ENCODE measurements at places on chromosomes 3 and 15.

DNA sequence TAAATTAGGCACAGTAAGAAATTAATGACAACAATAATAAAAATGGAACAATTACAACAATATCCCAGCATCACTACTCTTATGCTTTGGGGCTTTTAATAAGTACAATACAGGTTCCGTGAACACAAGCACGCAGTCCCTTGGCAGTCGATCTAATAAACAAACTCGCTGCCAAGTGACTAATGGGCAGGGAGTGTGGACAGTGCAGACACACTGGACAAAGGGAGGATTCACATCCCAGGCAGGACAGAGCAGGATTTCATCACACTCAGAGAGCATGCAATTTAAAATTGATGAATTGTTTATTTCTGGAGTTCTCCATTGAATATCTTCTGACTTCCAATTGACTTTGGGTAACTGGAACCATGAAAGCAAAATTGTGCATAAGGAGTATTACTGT is 524.1 kb upstream of the CFAP20DC start:
- DNase-seq, result no peak
- H3K27ac ChIP-seq, result no peak overlapping the region
- peaks cover 10% of the 10 kb centered on the region for H3K27me3 ChIP-seq
- H3K36me3 ChIP-seq, result peaks cover 2% of the 10 kb centered on the region
- H3K4me1 ChIP-seq, result peaks cover 7% of the 10 kb centered on the region

DNA sequence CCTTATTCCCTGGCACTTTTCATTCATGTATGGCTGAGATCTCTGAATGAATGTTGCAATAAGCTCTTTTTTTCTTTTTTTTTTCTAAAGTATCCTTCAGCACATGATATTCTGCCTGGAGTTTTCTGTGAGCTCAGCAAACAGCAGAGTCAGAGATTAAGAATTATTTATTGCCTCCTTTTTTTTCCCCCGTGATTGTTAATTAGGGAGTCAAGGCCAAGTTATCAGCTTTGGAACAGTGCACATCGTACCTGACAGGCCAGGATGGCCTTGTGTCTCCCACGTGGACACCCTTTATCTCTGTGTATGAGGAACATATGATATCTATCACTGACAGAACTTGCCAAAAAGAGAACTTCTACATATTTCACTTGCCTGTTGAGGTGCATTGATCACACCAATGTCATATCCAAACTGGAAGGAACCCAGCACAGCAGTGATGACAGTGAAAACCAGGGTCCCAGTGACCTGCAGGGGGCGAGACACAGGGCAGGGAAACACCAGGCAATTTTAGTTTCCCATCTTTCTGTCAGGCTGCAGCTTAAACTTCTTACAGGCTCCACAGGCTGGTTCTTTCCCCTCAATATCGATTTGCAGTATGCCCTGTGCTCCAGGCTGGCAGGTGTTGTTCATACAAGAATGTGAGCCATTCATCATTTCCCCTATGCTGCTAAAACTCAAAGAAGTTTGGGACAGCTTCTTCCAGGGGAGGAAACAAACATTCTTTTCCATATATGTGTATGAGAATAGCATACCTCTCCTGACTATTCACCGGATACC is 8.2 kb downstream of the SLC2A2 start:
- H3K4me1 ChIP-seq, result no peaks in the 10 kb centered on the region
- H3K27ac ChIP-seq, result no peak overlapping the region
- H3K27me3 ChIP-seq, result peaks cover 16% of the 10 kb centered on the region
- H3K4me3 ChIP-seq, result no peak overlapping the region
- H3K36me3 ChIP-seq, result no peaks in the 10 kb centered on the region
- DNase-seq, result no peak

DNA sequence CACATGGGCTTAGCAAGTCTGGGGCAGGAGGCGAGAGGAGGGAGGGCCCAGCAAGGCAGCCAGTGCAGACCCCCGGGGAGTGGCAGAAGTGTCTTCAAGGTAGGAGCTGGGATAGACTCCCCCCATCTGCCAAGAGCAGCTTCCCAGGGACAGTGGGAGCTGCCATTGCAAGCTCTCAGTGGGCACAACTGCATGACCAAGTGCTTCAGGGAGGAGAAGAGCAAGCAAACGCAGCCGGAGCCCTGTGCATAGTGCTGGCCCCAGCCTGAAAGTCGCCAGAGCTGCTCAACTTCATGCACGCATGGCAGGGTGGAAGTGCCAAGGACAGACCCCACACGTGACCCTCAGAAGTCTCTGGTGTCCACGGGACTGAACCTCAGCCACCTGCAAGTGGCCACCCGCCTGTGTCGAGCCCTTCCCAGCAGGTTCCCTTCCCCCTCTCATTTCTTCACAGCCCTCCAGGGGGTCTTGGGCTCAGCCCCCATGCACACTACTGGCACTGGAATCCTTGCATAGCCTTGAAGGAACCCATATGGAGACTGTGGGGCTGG is 89.4 kb downstream of the PLXNA1 start:
- H3K4me1 ChIP-seq, result peaks cover 6% of the 10 kb centered on the region
- peaks cover 6% of the 10 kb centered on the region for H3K27me3 ChIP-seq
- no peak overlapping the region for H3K4me3 ChIP-seq
- H3K36me3 ChIP-seq, result no peaks in the 10 kb centered on the region
- no peak for DNase-seq

GRCh38 chr15:82768414-82769054 is 37.3 kb downstream of the FSD2 start:
- DNase-seq, result no peak
- H3K4me1 ChIP-seq, result peaks cover 4% of the 10 kb centered on the region

DNA sequence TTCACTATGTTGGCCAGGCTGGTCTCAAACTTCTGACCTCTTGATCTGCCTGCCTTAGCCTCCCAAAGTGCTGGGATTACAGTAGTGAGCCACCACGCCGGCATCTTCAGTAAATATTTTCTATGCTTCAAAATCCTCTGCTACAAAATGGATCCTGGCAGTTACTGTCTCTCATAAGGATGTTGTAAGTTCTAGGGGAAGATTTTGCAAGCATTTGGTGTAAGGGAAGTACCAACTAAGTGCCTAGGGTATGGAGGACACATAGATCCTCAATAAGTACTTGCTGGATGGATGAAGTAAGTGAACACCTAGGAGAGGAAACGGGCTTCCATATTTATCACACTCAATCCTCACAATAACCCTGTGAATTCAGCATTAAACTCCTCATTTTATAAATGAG is 6.6 kb downstream of the TM4SF4 start:
- H3K27ac ChIP-seq, result no peak overlapping the region
- no peak overlapping the region for H3K4me3 ChIP-seq
- peaks cover 14% of the 10 kb centered on the region for H3K27me3 ChIP-seq
- no peaks in the 10 kb centered on the region for H3K36me3 ChIP-seq
- DNase-seq, result no peak

All from activated T-cell treated with anti-CD3 and anti-CD28 coated beads, Interleukin-2, amount 50 U/mL, for 72 hours (primary cell).